ENCODE measurements at places on chromosomes 13 and 19.

DNA sequence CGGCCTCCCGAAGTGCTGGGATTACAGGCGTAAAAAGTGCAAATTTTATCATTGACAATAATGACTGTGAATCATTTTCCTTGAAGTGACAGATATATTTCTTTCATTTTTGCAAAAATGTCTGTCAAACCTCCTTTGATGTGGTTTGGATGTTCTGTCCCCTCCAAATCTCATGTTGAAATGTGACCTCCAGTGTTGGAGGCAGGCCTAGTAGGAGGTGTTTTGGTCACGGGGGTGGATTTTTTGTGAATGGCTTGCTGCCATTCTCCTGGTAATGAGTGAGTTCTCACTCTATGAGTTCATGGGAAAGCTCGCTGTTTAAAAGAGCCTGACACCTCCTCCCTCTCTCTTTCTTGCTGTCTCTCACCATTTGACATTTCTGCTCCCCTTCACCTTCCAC is 5.5 kb upstream of the SLC1A6 start:
- no peak for DNase-seq

DNA sequence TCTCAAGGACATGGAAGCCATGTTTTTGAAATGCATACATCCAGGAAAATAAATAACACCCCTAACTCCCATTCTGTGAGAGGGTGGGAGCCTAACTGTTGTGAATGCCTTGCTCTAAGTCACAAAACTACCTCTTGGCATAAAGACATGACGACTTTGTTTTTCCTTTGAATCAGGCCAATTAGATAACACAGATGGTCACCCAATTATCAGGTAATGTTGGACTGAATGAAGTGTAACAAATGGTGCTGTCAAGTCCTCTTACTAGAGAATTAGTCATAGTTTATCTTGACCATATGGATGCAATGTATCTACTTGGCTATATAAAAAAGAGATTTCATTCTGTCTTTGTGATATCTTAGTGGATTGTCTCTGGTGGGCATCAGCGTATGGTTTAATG is 553.6 kb upstream of the ATXN8OS start:
- no peak for DNase-seq

GRCh38 chr13:60329221-60329923 is 67.6 kb upstream of the TDRD3 start:
- DNase-seq: peak; percentile 46

DNA sequence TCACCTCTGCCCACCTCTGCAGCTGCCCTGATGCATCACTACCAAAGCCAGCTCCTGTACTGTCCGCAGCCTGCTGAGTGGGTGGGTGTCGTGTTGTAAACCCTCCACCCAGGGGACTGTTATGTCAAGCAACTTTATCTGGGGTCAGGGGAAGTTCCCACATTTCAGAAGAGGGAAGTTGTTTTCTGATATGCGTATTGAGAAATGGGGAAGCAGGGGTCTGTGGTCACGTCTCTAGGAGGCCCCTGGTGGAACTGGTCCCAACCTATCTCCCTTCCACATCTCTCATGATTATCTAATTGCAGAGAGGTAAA is 31.2 kb downstream of the CLEC17A start:
- no peak for DNase-seq

DNA sequence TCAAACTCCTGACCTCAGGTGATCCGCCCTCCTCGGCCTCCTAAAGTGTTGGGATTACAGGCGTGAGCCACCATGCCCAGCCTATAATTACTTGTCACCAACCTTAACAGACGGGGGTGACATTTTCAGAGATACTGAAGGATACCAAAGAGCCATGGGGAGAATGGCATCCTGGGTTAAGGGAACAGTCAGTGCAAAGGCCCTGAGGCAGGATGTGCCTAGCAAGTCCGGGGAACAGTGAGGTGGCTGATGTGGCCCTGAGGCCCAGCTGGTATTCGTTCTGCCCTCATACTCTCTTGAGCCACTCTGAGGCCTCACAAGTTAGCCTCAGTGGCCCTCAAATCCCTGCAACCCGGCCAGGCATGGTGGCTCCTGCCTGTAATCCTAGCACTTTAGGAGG is 15.0 kb upstream of the ANGPTL8 start:
- no peak for DNase-seq

- DNase-seq: no peak
These were observed 512 bp downstream of the MED4 start for GRCh38 chr13:48094404-48094780.

DNA sequence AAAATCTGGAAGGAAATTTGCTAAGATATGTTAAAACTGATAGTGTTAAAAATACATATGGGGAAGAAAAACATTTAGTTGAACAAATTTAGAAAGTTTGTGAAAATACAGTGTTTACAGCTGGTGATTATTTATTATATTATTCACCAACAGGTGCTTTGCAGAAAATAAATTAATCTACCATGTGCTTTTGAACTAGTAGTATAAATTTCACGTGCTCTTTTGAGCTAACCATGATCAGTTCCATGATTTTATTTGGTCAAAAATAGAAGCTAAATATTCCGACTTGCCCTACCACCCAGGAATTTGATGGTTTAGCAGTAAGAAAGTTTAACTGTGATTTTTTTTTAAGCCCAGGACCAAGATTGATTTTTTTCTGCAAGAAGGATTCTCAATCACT is 113.3 kb downstream of the SPRY2 start:
- DNase-seq: no peak

- no peak for DNase-seq
These were observed 21.5 kb downstream of the SH3GL1 start for GRCh38 chr19:4378886-4379285.

DNA sequence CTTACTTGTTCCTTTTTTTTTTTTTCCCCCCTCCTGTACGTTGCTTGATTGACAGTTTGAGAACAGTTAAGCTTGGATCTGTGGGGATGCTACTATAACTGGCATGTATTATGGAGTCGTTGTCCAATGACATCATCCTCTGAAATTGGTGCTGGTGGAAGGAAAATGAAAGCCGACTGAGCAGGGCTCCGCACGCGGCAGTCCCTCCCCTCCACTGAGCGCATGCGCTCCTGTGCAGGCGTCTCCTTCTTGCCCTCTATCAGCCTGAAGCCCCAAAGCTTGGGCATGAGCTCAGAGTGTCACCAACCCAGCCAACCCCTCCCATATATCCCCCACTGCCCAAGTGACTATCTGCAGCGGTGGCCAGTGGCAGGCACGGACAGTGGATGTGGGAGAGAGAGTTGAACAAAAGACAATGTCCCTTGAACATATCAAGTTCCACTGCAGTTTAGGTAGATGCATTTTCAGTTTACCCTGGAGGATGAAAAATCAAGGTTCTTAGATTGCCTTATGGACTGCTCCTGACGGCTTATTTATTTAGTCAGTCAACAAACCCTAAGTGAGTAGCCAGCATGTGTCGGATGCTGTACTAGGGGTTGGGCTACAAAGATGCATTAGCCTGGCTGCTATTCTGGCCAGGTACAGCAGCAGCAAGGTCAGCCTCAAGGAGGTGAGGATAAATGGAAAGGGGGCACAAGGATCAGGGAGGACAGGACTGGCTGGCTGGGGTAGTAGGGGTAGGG is 20.8 kb downstream of the MBNL2 start:
- no peak for DNase-seq

DNA sequence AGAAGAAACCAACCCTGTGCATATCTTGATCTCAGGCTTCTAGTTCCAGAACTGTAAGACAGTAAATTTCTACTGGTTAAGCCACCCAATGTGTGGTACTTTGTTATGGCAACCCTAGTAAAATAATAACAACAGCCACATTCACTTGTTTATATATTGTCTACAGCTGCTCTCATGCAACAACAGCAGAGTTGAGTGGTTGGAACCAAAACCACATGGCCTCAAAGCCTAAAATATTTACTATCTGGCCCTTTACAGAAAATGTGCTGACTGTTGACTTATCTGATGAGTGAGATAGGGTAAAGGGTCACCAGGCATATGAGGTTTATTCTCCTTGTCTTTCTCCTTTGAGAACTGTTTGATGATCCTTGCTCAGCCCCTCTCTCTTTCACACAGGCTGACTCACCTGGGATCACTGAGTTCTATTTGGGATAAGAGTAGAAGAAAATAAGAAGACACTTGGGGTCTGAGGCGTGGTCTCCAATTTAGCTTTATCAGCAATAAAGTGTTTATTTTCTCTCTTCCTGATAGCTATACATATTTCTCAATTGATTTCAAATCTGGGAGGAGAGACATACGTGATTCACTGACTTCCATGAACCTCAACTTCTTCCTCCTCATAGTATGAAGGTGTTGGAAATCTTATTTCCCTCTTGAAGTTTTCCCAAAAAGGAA is 227.5 kb upstream of the STARD13 start:
- DNase-seq: no peak

DNA sequence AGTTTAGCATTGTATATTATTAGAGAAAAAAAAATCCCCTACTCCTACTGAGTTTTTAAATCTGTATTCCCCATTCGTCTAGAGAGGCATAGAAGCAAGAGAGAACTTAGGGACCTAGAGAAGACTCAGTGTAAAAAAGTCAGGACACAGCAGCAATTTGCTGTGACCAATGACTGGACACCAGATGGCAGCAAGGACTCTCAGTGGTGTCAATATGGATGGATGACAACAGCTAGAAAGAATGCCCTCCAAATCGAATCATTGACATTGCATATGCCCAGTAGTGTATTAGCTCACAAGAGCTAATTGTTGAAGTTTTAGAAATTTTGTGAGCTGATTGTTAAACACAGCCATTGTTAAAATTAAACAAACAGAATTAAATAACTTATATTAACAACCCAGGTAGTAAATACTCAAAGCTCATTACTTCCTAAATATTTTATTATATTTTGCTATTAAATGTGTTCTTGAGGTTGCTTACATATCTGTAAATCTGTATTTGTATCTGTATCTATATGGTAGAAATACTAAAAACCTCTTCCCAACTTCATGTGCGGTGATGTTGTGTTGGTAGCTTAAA is 43.9 kb downstream of the SIAH3 start:
- DNase-seq: peak; percentile 77

DNA sequence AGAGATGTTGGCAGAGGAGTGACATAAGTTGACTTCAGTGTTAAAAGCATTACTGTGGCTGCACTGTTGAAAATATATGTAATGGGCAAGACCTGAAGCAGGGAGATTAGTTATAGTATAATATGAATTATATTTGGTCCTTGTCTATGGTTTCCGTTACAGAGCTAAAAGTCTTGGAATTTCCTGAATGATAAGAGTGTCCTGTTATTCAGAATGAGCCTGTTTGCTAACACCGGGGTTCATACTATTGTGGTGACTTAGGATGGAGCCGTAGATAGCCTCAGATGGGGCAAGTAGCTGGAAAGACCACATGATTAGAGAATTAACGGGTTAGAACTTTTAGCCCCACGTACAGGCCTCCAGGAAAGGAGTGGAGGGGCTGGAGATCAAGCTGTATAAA is 5.7 kb downstream of the USPL1 start:
- peak; percentile 29 for DNase-seq

DNA sequence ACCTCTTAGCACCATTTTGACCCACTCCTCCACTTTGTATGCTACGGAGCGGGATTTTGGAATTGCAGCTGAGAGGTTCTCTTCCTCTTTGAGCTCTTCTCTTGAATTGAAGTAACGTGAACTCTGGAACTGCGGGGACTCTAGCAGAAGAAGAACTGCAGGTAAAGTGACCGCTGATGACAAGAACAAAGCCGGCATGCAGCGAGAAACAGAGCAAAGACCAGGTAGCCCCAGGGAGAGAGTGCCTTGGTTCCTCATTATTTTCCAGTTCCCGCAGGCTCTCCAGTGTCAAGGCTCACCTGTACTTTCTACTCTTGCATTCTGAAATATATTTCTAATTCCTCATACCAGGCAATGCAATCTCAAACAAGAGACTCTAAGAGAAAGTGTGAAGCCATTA is 260.3 kb upstream of the GPC6 start:
- DNase-seq: no peak

GRCh38 chr19:31223740-31224534 is 125.3 kb downstream of the TSHZ3 start:
- DNase-seq: peak; percentile 97

DNA sequence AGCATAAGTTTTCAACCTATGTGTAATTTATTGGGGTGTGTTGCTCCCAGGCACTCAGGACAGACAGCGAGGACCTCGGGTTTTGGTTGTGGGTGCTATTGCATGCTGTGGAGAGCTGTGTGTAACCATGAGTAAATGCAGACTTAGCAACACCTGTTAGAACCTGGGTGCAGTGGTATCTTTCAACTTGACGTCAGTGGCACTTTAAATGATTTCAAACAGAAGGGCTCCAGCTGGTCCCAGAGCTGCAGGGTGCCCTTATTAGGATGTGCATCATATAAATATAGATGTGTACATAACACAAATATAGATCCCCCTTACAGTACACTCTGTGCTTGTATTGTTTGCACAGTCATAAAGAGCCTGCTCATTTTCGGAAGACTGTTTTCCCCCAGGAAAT is 228.3 kb upstream of the IRS2 start:
- DNase-seq: no peak

DNA sequence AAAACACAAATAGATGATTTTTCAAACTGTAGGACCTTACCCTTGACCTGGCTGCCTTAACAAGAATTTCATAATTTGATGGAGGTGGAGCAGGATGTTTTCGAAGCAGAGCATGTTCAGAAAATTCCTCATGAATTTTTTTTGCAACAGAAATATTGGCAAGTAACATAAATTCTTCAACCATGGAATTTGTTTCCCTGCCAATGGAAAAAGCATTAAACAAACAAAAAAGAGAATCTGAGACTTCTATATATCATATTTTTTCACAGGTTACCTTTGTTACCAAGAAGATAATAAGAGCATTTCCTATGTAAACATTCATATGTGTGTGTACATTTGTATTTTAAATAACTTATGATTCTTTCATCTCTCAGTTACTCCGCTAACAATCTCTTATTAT is 18.3 kb downstream of the DIS3 start:
- no peak for DNase-seq

- no peak for DNase-seq
These were observed 369.2 kb downstream of the PCDH9 start for GRCh38 chr13:66860878-66861417.

- DNase-seq: peak; percentile 41
These were observed 11.0 kb downstream of the CYTH2 start for GRCh38 chr19:48480183-48480557.

DNA sequence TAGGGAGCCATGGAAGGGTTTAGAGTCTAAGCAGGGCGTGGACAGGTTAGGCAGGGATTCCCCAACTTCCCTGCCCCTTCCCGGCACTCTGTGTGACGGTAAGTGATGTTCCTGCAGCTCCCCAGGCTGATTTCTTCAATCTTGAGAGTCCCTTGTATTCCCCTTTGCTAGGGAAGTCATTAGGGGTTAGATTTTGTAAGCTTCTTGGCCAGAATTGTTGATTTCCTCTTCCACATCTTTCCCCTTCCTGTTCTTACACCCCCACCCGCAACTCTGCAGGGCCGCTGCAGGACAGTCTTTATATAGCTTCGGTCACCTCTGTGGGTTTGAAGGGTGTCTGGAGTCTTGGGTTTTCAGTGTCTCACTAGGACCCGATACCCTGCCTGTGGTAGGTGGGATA is 10.6 kb upstream of the ADGRE1 start:
- DNase-seq: no peak

DNA sequence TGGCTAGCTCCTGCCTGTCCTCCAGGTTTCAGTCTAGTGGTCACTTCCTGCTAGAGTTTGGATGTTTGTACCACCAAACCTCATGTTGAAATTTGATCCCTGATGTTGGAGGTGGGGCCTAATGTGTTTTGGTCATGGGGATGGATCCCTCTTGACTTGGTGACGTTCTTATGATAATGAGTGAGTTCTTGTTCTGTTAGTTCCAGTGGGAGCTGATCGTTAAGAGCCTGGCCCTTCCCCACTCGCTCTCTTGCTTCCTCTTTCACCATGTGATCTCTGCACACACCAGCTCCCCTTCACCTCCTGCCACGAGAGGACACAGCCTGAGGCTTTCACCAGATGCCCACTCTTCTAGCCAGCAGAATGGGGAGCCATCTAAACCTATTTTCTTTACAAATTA is 86.8 kb upstream of the SCEL start:
- DNase-seq: no peak

GRCh38 chr19:48493718-48494401 is 17.8 kb downstream of the LMTK3 start:
- DNase-seq: no peak

All from fibroblast of skin of back (primary cell).